ENCODE measurements at places on chromosomes 6 and 20.

- DNase-seq: no peak
Observed at GRCh38 chr6:130947464-130947863, 115.6 kb downstream of the EPB41L2 start.

- no peak for DNase-seq
Observed at GRCh38 chr20:49666911-49667310, 46.8 kb downstream of the B4GALT5 start.

DNA sequence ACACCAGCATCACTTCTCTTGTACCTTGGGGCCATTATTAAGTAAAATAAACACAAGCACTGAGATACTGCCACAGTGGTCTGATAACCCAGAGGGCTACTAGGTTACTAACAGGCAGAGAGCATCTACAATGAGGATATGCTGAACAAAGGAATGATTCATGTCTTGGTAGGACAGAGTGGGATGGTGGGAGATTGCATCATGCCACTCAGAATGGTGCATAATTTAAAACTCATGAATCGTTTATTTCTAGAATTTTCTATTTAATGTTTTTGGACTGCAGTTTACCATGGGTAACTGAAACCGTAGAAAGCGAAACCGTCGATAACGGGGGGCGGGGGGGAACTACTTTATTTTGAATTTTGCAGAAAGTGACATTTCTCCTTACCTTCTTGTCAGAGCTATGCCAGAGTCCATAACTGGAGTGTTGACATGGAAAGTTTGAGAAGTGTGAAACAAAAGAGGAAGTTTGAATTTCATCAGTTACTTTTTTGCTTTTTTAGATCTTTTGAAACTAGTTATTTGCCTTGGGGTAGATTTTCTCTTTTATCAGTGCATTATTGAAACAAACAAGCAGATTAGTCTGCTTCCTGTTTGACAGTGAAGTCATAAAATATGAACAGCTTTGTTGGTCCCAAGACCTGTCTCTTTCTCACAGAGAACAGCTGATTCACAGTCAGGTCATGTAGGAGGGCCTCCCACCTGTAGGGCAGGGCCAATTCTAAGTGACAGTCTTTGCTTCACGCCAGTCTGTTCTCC is 124.9 kb downstream of the KLHL32 start:
- DNase-seq: no peak

DNA sequence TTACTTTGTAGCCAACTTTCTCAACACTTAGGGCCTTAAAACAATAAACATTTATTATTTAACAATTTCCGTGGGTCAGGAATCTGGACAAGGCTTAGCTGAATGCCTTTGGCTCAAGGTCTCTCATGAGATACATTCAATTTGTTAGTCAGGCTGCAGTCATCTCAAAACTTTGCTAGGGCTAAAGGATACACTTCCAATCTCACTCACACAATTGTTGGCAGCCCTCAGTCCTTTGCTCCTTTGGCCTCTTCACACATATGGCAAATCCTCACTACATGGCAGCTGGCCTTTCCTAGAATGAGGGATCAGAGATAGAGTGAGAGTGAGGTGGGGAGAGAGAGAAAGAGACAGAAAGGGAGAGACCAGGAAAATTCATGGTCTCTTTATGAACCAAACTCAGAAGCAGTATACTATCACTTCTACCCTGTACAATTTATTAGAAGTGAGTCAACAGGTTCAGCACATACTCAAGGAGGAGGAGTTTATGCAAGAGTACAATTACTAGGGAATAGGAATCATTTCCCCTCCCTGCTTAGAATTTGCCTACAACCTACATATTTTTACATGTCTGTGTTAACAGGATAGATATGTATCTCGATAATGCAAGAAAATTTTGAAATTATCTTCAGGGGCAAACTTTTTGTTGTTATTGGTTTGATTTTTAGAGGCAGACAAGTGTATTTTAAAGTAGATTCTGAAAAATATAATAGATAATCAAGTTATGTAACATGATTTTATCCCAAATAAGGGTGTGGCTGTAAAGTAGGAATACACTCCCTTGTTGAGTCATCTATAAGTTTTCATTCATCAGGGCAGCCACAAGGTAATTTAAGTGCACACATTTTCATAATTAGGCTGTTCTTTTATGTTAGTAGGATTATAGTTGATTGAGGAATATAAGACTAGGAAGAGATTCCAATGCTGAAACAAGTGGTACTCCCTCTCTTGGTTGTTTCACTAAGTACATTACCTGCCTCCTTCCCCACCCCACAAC is 85.9 kb upstream of the HMGCLL1 start:
- no peak for DNase-seq

GRCh38 chr6:135527960-135528249 is 30.4 kb upstream of the AHI1 start:
- no peak for DNase-seq

- DNase-seq: no peak
Observed at GRCh38 chr6:144406796-144407195, 121.7 kb downstream of the UTRN start.
